ENCODE measurements at places on chromosomes 6 and 20. TPM values are rescaled to one million over a fixed set of nuclear protein-coding genes. Genes with fewer than 3 reads are reported as not detected.

DNA sequence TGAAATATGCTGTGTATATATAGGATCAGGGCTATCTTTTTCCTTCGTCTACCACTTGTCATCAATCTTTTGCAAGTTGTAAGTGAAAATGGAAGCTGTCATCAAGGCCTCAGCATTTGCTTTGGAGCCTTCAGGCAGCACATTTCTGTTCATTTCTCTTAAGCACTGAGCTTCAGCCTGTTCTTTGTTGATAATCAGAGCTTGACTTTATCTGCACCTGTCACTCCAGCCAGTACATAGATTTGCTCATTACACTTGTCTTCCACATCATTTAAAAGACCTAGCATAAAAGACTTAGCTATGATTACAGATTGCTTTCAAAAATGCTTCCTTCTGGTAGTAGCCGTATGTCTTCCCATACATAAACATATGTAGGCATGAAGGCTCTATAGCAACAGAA lies 189.8 kb upstream of the GRIK2 start:
- H3K4me1 ChIP-seq = no peaks in the 10 kb centered on the region
- no peak overlapping the region for H3K27ac ChIP-seq
- no peaks in the 10 kb centered on the region for H3K36me3 ChIP-seq
- no peak for DNase-seq

GRCh38 chr20:48769069-48769983 lies 58.5 kb downstream of the PREX1 start:
- H3K27me3 ChIP-seq = peaks cover 15% of the 10 kb centered on the region
- no peak overlapping the region for H3K4me3 ChIP-seq
- H3K36me3 ChIP-seq = no peaks in the 10 kb centered on the region
- no peaks in the 10 kb centered on the region for H3K4me1 ChIP-seq
- H3K27ac ChIP-seq = no peak overlapping the region

GRCh38 chr6:69884231-69884630 lies 17.9 kb downstream of the COL19A1 start:
- no peaks in the 10 kb centered on the region for H3K4me1 ChIP-seq
- no peak overlapping the region for H3K27ac ChIP-seq
- H3K4me3 ChIP-seq = no peak overlapping the region
- no peaks in the 10 kb centered on the region for H3K36me3 ChIP-seq

- peaks cover 10% of the 10 kb centered on the region for H3K4me1 ChIP-seq
- peak; percentile 31 for DNase-seq
- H3K27me3 ChIP-seq = peaks cover 52% of the 10 kb centered on the region
- H3K4me3 ChIP-seq = peak within 1 kb of the TSS; percentile 55
Observed at GRCh38 chr20:25058051-25058846, at the start of gene ACSS1. TSS of gene ACSS1 (minus strand) at chr20:25058139. CDS start at chr20:25058102, 37 bp downstream.

GRCh38 chr6:29567991-29568390 lies 8.5 kb upstream of the UBD start:
- H3K4me1 ChIP-seq = no peaks in the 10 kb centered on the region
- H3K27ac ChIP-seq = no peak overlapping the region
- DNase-seq = no peak
- H3K27me3 ChIP-seq = no peaks in the 10 kb centered on the region
- no peak overlapping the region for H3K4me3 ChIP-seq
- H3K36me3 ChIP-seq = no peaks in the 10 kb centered on the region

GRCh38 chr20:62825986-62826645 lies 9.3 kb downstream of the COL9A3 start:
- H3K27ac ChIP-seq = no peak overlapping the region
- no peak for DNase-seq
- no peaks in the 10 kb centered on the region for H3K36me3 ChIP-seq

GRCh38 chr20:5234978-5235377 lies 81.8 kb downstream of the PROKR2 start:
- no peaks in the 10 kb centered on the region for H3K36me3 ChIP-seq
- no peak overlapping the region for H3K4me3 ChIP-seq
- H3K27ac ChIP-seq = no peak overlapping the region
- peaks cover 2% of the 10 kb centered on the region for H3K27me3 ChIP-seq
- no peaks in the 10 kb centered on the region for H3K4me1 ChIP-seq
- no peak for DNase-seq

DNA sequence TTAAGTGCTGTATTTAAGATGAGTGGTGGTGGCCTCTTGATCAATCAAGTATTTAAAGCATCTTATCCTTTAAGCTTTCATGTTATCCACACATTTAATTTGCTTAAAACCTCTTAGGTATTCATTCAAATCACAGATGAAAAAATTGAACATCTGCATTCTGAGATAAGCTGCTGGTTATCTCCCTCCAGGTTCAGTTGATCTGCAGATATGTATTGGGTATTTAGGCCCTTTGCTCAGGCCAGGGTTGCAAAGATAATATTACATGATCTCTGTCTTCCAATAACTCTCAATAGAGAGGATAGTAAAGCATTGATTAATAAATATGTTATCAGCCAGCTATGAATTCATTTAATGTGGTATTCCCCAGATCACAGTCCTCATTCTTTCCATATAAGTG lies 45.9 kb downstream of the RPS12 start:
- H3K36me3 ChIP-seq = no peaks in the 10 kb centered on the region
- H3K27me3 ChIP-seq = no peaks in the 10 kb centered on the region
- no peak overlapping the region for H3K27ac ChIP-seq
- no peak overlapping the region for H3K4me3 ChIP-seq
- DNase-seq = no peak

DNA sequence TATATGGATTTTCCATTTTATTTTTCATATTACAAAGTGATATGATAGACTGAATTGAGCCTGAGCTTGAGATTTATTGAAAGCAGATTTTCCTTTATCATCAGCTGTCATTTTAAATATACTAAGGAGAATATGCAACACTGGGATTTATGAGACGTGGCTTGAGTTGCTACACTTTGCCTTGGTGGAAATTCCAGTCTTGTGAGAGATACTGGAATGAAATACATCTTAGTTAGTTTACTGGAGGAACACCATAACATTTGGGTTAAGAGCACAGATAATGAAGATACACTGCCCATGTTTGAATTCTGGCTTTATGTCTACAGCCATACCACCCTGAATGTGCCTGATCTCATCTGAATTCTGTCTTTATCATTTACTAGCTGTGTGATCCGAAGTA lies 86.5 kb upstream of the IFNGR1 start:
- H3K36me3 ChIP-seq = no peaks in the 10 kb centered on the region
- peaks cover 7% of the 10 kb centered on the region for H3K27me3 ChIP-seq
- DNase-seq = peak; percentile 21

WFDC2 gene
- not detected for total RNA-seq

RSPO4 gene
- total RNA-seq = not detected

EDN1 gene
- 8.6 TPM for total RNA-seq

KCNK5 gene
- not detected for total RNA-seq

CLVS2 gene
- total RNA-seq = not detected

ADGRB3 gene
- not detected for total RNA-seq

LST1 gene
- not detected for total RNA-seq

VPS52 gene
- total RNA-seq = 26.4 TPM
